ENCODE measurements at places on chromosomes 7 and 10.

DNA sequence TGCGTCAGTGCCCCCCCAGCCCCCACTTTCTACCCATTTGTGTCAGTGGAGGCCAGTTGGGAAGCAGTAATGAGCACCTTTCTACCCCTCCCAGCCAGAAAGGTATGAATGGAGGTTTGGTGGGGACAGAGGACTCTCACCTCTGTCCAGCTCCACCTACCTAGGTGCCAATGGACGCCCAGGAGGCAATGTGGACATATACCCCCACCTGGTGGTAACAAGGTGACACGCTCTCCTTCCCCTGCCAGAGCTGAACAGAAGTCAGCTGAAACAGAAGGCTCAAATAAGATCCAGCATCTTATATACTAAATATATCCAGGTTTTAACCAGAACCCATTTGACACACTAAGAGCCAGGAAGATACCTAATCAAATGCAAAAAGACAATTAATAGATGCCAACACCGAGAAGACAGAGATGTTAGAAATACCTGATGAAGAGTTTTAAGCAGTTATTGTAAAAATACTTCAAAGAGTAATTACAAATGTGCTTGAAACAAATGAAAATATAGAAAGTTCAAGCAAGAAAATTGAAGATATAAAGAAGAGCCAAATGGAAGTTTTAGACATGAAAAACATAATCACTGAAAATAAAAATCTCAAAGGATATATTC lies 18.4 kb upstream of the SORCS3 start:
- DNase-seq = no peak

- DNase-seq = no peak
Observed at GRCh38 chr7:42753811-42754363, 158.0 kb downstream of the C7orf25 start.

DNA sequence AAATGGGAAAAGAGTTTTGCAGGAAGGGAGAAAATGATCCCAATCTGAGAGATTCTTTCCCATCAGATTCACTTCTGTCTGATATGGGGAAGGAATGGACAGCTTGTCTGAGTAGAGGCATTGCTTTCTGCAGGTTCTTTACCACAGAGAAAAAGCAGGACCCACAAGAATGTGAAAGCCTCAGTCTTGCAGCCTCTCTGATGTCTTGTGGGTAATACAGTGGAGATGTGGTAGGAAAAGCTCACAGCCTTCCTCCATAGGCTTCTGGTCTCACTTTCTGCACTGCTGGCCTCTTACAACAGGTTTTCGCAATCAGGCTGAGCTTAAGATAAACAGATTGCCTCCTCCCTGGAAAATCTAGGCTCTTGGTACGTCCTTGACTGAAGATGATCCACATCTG lies 551 bp downstream of the IFIT1 start:
- DNase-seq = no peak

- no peak for DNase-seq
Observed at GRCh38 chr10:93859049-93859655, 34.6 kb upstream of the SLC35G1 start.

DNA sequence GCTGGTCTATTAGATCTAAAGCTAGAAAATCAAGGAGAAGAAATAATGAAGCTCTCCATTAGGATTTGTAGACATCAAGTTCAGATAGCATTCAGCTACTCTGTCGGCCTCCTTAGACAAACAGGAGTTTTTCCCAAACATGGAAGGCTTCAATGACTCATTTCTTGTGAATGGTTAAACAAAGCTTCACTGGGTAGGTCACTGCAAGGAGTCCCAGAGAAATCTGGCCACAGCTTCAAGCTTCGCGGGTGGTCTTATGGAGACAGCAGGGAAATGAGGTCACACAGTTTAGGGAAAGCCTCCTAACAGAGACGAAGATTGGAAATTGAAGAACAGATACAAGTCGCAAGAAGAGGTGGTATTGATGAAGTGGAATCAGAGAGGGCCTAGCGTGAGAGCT lies 22.6 kb upstream of the LRRC72 start:
- DNase-seq = no peak

GRCh38 chr7:158569858-158570323 lies 17.7 kb downstream of the PTPRN2 start:
- no peak for DNase-seq

GRCh38 chr7:23593706-23594105 lies 3.5 kb upstream of the CCDC126 start:
- peak; percentile 45 for DNase-seq

GRCh38 chr10:87589645-87590051 lies 70.0 kb upstream of the PAPSS2 start:
- no peak for DNase-seq

DNA sequence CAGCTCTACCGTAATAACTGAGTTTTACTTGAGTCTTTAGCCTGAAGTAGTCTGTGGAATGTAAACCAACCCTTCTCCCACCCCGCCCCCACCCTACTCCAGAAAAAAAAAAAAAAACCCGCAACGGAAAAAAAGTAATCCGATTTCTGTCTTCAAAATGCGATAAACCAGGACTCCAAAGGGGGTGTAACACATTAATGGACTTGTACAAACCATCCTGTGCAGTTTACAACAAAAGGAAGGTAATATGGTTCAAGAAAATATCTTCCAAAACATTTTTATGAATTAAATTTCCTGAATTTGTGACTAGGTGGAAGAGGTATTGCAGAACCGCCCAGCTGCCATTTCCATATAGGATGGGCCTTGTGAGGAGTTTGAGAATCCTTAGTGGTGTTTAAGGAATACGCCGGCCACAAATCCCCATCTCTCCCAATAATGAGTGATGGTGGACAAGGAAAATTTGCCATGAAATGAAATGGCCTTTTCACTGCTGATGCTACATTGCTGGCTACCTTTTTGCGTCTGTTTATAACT lies 10.6 kb downstream of the SKIDA1 start:
- DNase-seq = no peak

GRCh38 chr7:148664324-148664723 lies 34.4 kb upstream of the CUL1 start:
- no peak for DNase-seq

DNA sequence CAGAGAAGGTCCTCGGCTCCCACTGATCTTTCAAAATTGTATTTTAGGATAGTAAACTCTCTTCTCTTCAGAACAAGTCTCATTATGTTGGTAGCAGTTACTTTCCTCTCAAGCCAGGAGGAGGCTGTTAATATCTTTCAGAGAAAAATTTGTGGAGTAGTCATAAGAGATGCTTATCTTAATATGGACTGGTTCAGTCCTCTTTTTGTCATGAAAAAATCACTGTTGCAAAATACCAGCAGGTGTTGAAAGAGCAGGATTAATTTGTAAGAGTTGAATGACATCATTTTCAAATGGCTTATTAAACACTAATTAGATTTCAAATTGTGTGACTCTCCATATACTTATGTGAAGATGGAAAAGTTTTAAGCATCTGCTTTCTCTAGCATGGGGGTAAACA lies 662.5 kb downstream of the POM121L12 start:
- no peak for DNase-seq

DNA sequence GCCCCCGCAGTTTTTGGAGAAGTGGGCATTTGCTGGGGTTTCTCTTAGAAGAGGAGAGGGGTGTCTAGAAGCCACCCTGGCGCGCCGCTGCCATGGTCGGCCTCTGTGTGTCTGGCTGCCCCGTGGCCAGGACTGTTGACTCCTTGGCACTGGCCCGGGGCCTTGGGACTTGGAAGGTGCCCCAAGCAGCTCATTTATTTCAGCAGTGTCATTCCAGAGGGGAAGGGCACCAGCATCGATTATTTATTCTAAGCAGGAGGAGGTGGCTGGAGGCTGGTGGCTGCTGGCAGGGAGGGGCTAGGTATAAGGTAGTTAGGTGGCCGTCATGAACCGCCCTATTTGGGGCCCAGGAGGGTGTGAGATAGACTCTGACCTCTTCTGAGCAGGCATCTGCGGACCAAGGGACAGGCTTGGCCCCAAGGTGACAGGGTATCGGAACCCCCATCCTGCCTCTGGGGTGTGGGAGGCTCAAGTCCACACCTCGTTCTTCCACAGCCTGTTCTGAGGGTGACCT lies 1.6 kb downstream of the GTF2IRD1 start:
- DNase-seq = no peak

- no peak for DNase-seq
Observed at GRCh38 chr7:158450476-158451124, 137.0 kb downstream of the PTPRN2 start.

DNA sequence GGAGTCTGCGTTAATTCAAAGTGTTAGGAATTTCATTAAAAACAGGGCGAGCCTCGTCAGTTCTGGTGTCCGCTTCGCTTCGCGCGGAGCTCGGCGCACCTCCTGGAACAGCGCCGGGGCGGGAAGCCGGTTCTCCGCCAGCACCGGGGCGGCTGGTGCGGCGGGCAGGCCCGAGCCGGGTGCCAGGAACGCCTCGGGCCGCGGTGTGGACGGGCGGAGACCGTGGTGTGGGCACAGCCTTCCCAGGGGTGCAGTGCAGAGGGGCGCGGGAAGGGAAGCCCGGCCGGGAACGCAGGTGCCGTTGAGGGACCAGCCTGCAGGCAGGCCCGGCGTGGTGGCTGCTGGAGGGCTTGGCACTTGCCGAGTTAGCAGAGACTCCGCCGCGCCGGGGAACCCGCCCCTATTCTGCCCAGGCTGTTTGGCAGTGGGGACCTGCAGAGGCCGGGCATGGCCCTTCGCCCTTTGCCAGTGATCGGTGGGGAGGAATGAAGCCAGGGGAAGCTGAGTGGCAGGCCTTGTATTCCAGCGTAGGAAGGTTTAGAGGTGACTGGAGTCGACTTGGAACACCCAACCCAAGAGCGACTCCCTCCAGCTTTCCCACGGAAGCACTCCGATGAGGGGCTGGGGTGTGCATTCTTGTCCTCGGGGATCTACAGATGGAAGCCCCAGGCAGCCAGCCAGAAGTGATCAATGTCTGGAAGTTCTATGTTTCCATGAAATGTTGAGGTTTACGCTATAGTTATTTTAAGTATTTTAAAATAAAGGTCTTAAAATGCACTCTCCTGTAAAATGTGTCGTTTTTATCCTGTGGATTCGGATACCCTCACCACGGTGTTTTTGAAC lies 945 bp upstream of the RHEB start:
- peak; percentile 45 for DNase-seq

- DNase-seq = no peak
Observed at GRCh38 chr7:30996256-30996655, 32.5 kb downstream of the GHRHR start.

DNA sequence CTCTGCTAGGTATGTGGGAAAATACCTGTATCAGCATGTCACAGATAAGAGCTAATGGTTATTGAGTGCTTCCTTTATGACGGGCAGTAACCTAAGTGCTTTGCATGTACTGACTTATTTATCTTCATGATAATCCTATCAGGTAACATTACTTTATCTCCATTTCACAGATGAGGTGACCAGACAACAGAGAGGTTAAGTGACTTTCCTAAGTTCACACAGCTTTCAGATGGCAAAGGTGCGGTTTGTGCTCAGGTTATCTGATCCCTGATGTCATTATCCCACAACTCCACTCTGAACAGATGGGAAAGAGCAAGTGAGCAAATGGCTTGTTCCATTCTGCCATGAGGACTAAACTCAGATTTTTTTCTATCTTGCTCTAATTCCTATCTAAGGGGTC lies 217.0 kb upstream of the PODXL start:
- no peak for DNase-seq

GRCh38 chr7:31783221-31783620 lies 96.2 kb downstream of the PPP1R17 start:
- DNase-seq = no peak

Data from GM13977 (cell line).